Posterior vena cava (tissue), 2 donors: ENCODE measurements at places on chromosomes 12 and 14. TPM values are rescaled to one million over a fixed set of nuclear protein-coding genes. Genes with fewer than 3 reads are reported as not detected.

DNA sequence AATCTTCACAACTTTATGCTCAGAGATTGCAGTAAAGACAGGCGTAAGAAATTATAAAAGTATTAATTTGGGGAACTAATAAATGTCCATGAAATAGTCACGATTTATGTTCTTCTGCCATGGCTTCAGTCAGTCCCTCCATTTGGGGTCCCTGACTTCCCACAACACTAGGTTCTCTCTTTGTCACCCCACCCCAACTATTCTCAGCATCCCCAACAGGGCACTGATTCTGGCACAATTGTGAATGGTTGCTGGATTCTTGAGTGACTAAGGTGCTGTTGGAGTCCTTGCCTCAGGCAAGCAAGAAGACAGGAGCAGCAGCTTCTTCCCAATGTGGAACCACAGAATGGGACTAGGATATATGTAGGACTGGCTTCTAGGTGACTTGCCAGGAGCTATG lies 15.3 kb downstream of the KRT76 start:
- no peak for DNase-seq

DNA sequence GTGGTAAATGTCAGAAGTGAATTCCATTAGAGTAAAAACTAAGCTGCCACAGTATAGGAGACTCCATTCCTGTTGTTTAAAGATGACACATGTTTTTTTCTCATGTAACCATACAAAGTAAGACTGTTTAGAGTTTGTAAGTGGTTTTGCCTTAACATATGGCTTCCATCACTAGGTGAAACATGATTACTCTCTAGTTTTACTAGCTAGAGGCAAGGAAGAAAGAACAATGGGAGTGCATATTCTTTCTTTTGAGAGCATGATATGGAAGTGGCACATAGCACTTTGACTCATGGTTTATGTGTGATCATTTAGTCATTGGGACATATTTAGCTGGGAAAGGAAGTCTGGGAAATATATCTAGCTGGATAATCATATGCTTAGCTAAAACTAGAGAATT lies 7.7 kb downstream of the ATF7IP start:
- no peak for DNase-seq

DNA sequence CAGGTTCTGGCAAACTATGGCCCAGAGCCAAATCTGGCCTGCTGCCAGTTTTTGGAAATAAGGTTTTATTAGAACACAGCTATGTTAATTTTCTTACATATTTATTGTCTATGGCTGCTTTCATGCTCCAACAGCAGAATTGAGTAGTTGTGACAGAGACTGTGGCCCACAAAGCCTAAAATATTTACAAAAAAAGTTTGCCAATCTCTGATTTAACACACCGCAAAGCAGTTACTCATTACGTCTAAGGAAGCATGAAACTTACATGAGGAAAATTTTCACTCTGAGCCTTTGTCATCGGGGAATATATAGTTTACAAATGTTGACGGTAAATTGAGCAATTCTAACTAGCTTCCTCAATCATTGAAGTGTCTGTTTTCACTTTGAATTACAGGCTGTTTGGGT lies 96.5 kb downstream of the UNC79 start:
- DNase-seq = no peak

DNA sequence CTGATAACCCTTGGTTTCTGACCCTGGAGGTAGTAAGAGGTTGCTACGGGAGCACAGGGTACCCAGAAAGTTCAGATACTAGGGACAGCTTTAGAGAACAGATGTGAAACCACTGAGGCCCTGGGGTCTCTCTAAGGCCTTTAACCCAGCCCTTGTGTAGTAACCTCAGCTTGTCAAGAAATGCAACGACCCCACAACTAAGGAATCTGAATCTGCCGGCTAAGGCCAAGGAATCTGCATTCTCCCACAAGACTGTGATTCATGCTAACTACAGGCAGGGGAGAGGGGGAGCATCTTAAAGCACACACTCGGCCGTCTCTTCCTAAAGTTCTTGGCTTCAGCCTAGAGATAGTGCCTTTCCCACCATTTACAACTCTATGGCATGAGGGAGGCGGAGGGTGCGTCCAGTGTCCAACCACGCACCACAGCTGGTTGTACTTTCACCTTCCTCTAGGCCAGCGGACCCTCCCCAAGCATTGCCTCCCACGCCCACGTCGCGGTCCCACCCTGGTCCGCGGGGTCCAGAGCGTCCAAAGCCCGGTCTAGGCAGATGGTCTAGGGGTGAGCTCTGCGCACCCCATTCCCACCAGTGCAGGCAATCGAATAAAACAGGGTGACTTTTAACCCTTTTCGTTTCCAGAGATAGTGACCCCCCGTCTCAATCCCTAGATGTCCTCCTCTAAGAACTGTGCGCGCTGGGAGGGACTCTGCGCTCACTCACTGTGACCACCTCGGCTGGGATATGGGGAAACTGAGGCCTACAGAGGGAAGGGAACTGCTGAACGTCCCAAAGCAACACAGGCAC lies 735 bp upstream of the VASH1 start:
- no peak for DNase-seq

DNA sequence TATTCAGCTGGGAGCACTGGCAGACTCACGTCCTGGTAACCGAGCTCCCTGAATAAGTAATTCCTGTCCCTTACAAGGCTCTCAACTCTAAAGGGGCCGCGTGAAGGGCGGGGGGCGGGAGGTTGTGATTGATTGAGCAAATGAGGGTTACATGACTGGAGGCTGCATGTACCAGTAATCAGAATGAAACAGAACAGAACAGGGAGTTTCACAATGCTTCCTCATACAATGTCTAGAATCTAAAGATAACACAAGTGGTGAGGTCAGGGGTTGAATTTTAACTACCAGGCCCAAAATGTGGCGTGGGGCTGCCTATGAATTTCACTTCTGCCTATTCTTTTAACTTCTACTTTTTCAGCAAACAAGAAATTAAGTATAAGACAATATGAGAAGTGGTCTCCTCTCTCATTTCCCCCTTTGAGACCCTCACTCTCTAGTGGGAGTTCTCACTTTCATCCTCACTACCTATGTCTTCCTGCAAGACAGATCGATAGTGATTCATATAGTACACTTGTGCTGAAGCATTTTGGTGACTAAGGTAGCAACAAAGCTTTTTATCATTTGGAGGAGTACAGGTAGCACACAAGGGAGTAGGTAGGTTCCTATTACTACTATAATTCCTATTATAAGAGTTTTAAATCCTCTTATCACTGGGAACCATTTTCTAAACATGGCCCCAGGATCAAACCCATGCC lies 239.8 kb downstream of the KTN1 start:
- no peak for DNase-seq

- no peak for DNase-seq
Measured at GRCh38 chr12:69988481-69989321, 163.7 kb downstream of the MYRFL start.

- DNase-seq = no peak
Measured at GRCh38 chr14:58327019-58327418, 28.7 kb downstream of the ARID4A start.

DNA sequence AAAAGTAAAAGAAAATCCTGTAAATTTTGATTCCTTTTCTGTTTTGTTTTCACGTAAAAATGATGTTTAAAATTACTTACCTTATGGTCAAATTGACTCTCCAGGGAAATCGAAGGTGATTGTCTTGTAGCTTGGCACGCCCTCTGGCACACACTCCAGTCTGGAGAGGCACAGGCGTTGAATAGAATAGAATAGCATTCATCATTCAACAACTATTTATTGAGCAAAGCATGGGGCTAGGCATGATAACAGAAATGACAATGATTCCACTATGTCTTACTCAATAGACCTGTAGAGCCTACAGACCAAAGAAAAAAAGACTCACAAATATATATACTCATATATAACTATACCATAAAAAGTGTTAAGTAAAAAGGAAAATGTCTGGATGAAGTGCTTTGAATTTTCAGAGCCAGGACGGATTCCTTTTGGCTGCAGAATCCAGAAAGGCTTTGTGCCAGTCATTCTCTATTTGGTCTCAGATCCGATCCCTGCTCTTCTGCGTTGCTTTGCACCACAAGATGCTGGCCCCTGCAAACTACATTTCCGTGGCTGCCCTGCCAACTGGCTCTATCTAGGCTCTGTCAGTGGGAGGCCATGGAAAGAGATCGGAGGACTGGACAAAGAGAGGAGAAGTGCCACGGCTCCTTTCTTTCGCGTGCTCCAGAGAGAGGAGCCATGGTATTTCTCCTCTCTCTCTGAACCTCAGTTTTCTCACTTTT lies 231.8 kb downstream of the CRADD start:
- DNase-seq = no peak

DNA sequence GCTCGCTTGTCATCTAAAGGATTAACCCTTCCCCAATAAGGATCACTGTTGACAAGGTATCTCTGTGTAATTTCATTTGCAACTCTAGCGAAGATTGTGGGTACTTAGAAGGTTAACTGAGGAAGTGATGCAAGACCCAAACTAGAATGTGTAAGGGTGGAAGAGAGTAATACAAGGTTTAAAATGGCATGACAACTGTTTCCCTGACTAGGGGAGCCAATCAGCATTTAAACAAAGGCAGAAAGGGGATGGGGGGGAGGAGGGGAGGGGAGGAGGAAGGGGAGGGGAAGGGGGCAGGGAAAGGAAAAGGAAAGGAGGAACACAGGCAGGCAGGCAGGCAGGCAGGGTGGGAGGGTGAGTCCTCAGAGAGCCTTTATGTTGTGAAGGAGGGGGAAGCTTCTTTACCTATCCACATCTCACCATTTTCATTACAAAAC lies 31.1 kb downstream of the NRDE2 start:
- DNase-seq = no peak

DNA sequence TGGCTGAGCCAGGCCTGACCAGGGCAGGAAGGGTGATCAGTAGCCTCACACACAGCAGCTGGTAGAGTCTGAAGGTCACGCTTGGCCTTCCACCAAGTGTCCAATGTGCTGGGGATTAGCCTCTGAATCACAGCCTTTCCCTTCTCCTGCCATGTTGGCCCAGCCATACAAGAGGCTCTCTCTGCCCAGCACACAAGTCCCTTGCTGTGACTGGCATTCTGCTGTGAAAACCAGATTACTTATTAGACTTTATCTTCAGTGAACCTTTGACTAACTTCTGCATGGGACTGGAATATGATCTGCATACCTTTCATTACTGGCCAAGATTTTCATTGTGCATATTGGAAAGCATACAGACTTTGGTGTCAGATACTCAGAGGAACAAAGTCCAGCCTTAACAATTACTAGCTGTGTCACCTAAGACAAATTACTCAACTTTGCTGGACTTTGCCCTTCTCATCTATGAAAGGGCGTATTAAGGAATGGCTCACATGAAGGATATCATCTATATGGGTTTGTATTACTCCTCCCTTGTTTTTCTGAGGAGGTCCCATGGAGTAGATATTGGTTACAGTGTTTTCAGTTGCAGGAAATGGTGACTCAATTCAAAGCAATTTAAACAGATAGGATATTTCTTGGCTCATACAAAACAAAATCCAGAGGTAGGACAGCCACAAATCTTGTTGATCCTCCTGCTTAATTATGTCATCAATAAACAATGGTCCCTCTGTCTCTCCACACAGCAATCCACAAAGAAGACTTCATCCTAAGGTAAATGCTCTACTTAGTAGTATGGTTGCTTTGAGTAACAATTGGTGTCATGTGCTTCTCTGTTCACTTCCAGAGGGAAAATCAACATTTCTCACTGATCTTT lies 99.6 kb downstream of the DYRK2 start:
- no peak for DNase-seq

The TAS2R30 gene
- total RNA-seq = 4.4 TPM
